ENCODE measurements at places on chromosomes 7 and 10.

DNA sequence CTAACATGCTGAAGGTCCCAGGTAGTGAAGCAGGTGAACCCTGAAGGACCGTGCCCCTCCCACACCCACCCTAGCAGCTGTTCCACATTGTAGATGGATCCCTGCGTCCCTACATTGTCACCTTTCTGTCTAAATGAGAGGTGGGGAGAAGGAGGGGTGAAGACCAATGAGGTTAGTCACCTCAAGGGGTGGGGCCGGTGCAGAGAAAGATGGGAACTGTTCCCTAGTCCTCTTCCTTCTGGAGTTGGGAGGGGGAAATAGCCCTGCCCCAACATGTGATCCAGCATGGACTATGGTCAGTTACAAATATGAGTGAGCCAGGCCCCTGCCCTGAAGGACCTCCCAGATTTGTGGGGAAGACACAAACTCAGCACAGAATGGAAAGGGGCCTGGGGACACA, 124.5 kb downstream of the LHPP start:
- no peak for DNase-seq

- DNase-seq, result no peak
These were observed 145.5 kb downstream of the ZEB1 start for GRCh38 chr10:31464552-31464951.

- DNase-seq, result no peak
These were observed 141.3 kb upstream of the MINDY3 start for GRCh38 chr10:16001581-16001980.

GRCh38 chr10:67452892-67453291, 243.1 kb downstream of the CTNNA3 start:
- DNase-seq, result no peak

GRCh38 chr7:155477476-155477875, 19.5 kb downstream of the EN2 start:
- no peak for DNase-seq

- DNase-seq, result no peak
These were observed 383 bp upstream of the R3HCC1L start for GRCh38 chr10:98134117-98134430.

- no peak for DNase-seq
These were observed 1.7 kb downstream of the SFXN3 start for GRCh38 chr10:101032637-101033224.

DNA sequence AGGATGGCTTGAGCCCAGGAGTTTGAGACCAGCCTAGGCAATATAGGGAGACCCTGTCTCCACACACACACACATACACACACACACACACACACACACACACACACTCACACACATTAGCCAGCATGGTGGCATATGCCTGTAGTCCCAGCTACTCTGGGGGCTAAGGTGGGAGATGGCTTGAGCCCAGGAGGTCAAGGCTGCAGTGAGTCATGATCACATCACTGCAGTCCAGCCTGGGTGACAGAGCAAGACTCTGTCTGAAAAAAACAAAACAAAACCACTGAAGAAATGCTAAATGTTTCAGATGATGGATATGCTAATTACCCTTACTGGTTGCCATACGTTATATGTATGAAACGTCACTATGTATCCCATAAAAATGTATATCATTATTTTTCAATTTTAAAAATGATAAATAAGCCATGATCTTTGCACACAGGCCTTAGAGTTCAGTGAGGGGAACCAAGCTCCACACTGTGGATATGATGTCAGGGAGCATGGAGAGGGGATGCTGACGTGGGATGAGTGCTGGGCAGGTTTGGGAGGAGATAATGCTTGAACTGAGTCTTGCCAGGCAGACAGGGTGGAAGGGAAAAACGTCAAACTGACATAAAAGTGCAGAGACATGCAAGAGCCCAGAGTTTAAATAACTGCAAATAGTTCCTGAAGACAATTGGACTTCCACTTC, 45.9 kb upstream of the ARHGAP12 start:
- DNase-seq, result no peak

DNA sequence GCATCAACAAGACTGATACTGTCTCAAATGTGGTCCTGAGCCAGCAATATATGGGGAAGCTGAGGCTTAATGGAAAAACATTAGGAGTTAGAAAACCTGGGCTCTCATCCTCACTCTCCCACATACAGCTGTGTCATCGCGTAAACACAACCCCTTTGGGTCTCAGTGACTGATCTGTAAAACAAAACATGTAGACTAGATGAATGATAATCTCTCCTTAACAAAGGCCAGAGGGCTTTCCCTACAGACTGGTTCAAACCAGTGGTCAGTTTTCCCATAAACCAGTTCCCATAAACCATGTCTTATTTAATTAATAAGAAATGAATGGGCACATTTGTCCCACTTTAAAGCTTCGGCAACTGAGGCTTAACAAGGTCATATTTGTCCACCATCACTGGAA, 48.1 kb downstream of the OSBPL3 start:
- DNase-seq, result no peak

- DNase-seq, result no peak
These were observed 111.4 kb upstream of the GLCCI1 start for GRCh38 chr7:7857143-7857583.

GRCh38 chr10:125157505-125157904, 2.9 kb downstream of the CTBP2 start:
- DNase-seq, result no peak

DNA sequence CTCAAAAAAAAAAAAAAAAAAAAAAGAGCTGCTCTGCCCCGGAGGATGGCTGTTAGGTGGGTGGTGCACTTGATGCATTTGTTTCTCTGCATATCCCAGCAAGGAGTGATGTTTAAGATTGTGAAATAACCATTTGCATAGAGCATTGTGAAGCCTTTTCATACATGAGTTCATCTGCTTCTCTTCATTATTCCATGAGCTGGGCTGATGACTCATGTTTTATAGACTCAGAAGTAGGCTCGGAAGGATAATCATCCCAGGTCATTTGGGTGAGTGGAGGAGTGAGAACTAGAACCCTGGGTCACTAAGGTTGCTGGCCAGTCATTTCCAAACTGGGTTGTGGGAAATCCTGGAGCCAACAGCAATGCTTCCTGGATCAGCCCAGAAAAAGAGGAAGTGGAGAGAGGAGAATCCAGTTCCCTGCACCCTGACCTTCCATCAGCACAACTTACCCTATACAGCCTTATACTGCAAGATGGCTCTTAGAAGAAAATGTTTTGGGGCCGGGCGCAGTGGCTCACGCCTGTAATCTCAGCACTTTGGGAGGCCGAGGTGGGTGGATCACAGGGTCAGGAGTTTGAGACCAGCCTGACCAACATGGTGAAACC, 45.3 kb downstream of the TACC2 start:
- DNase-seq, result no peak

DNA sequence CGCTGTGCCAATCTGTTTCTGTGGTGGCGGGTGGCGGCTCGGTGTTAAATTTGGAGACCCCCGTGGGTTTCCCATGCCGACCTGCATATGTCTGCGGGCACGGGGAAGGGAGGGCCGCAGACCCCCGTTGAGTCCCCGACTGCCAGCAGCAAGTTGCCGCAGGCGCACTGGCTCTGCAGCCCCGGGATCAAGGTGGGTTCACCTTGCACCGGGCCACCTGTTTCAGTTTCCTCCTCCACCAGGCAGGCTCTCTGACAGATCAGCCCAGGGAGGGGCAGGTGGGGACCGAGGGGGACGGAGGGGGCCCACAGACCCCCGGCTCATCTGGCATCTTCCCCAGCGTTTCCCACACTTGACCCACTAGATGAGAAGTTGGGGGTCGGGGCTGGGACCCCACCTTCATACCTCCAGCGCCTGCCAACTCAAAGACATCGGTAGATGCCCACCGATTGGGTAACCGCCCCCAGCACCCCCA, 95.9 kb downstream of the CUX1 start:
- no peak for DNase-seq

DNA sequence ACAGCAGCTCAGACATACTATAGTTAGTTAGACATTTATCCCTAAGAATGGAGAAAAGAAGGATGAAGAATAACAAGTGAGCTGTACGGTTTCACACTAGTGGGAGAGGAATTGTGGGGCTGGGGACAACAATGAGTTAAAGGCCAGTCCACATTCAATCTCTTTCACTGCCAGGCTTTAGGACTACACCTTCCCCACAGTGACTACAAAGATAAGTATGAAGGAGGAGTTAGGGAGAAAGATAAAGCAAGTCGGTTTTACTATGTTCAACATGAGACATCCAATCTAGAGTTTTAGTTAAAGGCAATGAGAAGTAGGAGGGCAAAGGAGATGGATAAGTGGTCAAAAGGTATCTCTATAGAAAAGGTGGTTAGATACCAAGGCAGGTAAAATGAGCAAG, 16.3 kb downstream of the ARHGAP12 start:
- no peak for DNase-seq

- no peak for DNase-seq
These were observed 71.7 kb downstream of the IKZF1 start for GRCh38 chr7:50376056-50376820.

DNA sequence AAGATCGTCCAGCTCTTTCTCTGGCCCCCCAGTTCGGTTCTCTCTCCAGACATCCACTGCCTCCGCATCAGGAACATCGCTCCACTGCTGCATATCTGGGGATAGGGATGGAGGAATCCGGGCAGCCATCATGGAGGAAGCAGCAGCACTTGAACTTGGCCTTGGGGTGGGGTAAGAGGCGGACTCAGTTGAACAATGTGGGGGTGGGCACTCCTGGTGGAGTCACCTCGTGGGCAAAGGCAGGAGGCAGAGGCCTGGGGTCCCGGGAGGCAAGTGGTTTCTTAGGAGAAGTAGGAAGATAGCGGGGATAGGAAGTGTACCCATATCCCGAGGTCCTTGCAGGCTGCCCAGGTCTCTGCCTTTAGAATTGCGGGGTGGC, 98.3 kb downstream of the CHST15 start:
- DNase-seq, result no peak

- no peak for DNase-seq
These were observed 314.9 kb downstream of the LRMDA start for GRCh38 chr10:75746356-75746755.

DNA sequence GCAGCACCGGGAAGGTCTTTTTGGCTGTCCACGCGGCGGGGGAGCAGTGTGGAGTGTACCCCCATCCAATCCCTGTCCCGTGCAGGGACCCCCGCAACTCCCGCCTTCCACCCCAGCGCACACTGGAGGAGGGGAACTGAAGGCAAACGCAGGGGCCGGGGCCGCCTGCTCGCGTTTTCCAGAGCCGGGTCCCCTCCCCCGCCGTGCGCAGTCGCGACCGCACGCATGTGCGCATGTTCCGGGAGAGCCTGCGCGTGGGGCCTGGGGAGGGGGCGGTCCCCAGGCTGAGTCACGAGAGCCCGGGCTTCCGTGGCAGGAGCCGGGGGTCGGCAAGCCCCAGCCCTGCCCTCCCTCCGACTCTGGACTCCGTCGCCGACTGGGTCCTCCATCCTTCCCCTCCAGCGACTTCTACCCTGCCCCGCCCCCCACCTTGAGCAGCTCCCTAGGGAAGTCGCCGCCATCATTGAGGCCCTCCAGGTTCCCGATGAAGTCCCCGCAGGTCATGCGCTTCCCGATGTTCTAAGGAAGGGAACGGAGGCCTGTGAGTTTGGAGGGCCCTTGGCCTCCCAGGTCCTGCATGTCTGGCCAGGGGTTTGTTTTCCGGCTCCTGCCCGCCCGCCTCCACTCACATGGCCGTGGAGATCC, 8.0 kb downstream of the PSD start:
- no peak for DNase-seq

DNA sequence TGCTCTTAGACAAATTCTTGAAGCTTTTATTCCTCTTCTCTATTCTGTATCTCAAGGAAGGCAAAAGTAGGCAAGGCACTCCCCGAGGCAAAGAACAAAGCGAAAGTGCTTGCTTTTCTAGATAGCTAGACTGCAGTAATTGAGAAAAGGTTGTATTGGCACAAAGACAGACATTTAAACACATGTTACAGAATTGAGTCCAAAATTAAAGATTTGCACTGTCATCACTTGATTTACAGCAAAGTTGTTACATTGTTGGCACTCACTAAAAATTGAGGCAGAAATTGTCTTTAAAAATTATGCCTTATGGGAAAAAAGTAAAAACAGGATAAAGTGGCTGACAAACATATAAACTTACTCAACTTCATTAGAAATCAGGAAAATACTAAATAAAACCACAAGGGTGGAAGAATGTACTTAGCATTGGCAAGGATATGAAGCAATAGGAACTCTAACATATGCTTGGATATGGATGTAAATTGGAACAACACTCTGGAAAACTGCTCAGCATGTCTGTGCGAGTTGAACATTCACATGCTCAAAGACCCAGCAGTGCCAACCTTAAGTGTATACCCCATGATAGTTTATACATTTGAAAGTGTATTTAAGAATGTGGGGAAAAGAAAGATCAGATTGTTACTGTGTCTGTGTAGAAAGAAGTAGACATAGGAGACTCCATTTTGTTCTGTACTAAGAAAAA, 491.3 kb downstream of the GLRX3 start:
- DNase-seq, result no peak

- no peak for DNase-seq
These were observed 1.7 kb downstream of the RBP4 start for GRCh38 chr10:93599335-93599734.

- DNase-seq, result no peak
These were observed 326.4 kb downstream of the PAXIP1 start for GRCh38 chr7:154676422-154677073.

Data from renal cortex interstitium (tissue), 15 donors.